ENCODE measurements at places on chromosomes 6 and 20.

DNA sequence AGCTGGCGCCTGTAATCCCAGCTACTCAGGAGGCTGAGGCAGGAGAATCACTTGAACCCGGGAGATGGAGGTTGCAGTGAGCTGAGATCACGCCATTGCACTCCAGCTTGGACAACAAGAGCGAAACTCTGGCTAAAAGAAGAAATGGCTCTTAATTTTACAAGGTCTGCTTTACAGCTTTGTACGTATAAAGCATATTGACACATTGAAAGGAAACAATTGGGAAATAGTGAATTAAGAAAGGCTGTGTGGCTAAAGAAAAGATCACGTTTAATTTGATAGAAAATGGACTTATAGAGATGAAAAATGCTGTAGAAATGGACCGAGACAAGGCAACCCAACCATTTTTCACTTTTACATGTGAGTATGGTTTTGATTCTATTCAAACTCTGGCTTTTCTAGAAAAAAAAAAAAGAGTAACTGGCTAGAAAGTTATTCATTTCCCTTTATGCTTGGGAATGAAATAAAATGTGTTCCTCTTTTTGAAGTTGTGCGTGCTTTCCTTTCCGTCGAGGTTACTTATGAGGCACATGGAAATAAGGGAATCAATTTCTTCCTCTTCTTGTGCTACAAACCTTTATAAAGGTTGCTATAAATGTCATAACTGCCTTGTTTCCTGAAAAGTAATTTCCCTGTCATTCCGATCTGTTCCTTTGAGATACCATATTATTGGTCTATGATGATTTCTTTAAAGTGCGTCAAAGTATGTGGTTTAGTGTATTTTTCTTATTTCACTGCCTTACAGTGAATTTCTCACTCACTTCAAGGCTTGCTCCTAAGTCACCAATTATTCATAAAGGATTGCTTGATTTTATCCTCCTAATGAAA, 29.4 kb downstream of the PFDN4 start:
- no peak for DNase-seq

GRCh38 chr20:59598625-59599310, 5.6 kb upstream of the PHACTR3 start:
- DNase-seq: peak; percentile 65

DNA sequence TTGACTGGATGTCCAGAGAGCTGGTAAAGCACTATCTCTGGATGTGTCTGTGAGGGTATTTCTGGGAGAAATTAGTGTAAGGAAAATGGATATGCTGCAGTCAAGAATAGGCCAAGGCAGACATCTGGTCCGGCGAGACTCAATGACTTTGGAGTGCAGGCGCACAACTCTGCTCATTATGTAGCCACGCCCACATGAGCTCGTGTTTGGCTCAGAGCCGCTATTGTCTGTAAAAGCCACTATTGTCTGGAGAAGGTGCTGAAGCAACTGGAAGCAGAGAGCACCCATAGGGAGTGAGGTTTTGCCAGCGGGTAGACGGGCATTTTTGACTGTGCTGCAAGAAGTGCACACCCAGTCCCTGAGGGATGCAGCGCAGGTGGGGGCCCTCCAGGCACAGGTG, 305.0 kb upstream of the POU3F2 start:
- no peak for DNase-seq

GRCh38 chr6:108559884-108560462, 744 bp upstream of the FOXO3 start:
- peak; percentile 65 for DNase-seq

DNA sequence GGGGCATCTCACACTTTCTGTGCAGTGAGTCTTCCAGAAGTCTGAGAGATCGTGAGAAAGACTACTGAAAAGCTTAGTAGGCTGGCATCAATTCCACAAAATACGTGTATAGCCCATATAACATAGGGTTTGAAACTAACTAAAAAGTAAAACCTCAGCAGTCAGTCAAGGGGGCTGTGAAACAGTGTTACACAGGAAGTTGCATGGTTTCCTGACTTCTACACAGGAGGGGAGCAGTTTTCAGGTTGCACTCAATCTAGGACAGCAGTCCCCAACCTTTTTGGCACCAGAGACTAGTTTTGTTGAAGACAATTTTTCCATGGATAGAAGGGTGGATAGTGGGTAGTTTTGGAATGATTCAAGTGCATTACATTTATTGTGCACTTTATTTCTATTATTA, 4.7 kb upstream of the LY86 start:
- DNase-seq: no peak

DNA sequence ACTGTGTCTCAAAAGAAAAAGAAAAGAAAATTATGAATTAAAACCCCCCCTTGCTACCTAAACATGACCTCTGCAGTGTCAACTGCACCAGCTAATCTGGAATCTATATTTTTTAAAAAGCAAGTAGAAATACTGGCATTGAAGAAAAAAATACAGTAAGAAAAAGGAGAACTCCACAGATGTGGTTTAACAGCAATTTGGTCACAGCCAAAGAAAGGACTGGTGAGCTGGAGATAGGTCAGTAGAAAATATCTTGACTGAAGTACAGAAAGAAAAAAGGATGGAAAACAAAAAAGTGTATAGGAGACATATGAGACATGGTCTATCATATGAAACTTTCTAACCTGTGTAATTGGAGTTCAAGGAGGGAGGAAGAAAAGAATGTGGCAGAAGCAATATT, 44.1 kb upstream of the ERVFRD-1 start:
- no peak for DNase-seq

DNA sequence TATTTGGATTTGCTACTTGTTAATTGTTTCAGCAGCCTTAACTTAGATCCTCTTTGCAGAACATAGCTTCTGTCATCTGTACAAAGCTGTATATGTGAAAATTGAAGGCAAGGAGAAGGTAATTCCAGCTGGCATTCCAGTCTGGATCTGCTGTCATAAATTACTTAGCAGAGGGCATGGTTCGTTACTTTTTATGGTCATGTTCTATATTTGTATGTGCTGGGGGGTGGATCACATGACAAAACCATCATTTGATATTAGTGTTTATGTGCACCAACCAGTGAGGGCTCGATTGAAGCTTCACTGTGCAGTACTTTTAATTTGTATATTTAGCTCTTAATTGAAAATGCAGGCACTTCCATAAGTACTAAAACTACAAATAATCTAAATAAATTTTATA, 80.2 kb downstream of the CAP2 start:
- DNase-seq: no peak

- DNase-seq: no peak
Measured at GRCh38 chr6:161080263-161080970, 88.8 kb downstream of the MAP3K4 start.

DNA sequence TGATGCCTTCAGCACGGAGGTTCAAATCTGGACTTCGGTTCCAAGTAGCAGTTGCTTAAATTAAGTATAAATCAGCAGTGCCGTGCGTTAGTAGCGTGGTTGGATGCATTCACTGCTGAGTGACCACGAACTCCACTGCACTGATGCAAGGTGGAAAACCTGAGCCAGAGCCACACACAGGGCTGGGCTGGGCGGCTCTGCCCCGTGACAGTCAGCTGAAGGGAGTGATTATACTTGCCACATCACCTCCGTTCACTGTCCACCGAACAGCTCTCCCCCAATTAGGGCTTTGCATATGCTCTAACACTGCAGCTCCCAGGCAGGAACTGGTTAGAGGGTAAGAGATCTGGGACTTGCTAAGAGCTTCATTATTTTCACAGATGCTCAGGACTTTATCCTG, 22.2 kb downstream of the PPP1R3G start:
- DNase-seq: no peak

DNA sequence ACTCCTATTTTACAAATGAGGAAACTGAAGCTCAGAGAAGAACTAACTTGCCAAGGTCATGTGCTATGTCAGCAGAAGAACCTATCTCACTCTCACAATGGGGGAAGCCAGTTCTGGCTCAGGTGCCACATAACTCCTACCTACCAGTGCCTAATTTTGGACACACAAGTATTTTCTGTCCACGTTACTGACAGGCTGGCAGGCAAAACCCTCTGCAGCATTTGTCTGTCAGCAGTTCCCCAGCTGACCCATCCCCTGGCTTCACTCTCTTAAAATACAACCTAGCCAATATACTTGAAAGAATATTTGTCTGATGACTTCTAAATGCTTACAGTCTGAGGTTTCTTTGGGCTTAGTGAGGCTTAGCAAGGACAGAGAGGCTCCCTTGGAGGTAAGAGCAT, 15.5 kb downstream of the GSS start:
- DNase-seq: no peak

DNA sequence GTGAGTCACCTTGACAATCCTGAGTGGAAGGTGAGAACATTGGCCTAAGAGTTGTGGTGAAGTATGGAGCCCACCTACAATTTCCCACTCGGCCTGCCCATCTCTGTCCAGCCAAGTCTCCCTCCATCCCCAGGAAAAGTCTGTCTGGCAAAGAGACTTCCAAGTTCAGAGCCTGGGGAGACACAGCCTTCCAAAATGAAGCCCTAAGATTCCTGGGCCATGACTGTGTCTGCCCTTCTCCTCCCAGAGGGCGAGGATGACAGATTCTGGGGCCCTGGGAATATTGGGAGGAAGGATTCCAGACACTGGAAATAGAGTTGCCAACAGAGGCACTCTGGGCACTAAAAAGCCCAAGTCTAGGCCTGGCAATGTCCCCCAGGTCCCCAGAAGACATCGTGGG, 176.8 kb downstream of the NFATC2 start:
- DNase-seq: peak; percentile 86

GRCh38 chr6:134962421-134962820, 12.5 kb upstream of the ALDH8A1 start:
- DNase-seq: no peak

DNA sequence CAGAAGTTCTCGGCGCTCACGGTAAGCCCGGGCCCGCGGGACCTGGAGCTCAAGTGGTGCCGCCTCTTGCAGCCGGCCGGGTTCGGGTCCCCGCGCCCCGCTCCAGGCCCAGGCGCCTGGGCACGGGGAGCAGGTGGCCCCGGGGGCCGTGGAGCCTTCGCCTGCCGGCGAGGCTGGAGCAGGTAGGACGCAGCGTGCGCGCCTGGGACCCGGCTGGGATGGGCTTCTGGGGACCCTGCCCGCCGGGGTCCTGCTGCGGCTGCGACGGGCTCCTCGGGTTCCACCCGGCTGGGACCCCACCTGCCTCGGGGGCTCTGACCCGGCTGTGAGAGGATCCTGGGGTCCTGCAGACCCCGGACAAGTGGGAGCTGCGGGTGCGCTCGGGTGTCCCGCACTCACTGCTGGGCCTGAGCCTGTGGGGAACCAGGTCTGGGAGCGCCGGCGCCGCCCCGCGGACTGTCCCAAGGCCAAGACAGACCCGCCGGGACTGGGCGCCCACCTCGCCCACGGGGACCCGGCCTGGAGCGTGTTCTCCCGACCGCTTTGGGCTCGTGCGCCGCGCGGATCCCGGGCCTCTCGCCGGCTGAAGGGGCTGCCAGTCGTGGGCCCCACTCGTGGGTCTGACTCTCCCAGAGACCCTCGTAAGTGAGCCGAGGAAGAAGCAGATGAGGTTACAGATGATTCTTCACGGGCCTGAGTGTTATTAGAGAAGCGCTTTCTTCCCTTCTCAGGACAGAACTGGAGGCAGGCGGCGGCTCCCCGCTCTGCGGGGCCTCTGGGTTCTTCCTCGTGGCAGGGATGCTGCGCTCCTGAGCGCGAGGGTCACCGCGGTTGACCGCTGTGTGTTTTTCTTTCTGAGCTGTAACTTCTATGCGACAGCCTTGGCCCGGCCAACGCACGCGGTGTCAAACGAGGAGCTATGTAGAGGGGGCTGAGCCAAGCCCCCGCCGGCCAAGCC, 729 bp downstream of the SMOC2 start:
- no peak for DNase-seq

- DNase-seq: no peak
Measured at GRCh38 chr6:159130846-159131245, 38.4 kb upstream of the FNDC1 start.

GRCh38 chr6:159788276-159788675, 1.1 kb downstream of the TCP1 start:
- no peak for DNase-seq

- peak; percentile 50 for DNase-seq
Measured at GRCh38 chr20:59939879-59940128, 301 bp downstream of the PPP1R3D start.

DNA sequence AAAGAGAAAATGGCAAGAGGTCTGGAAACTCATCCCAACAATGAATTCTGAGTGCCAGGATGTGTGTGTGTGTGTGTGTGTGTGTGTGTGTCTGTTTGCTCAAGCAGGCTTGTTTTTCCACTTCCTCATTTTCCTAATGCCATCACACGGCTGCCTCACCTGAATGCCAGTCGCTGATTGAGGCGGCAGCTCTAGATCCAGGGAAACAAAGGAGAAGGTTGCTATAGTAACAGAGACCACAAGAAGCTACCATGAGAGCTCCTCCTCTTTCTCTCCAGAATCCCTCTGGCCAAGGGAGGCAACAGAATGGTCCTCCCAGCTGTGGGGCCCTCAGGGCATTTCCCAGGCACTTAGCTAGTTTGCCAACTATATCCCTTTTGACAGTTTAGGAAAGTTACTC, 241.1 kb upstream of the TSHZ2 start:
- DNase-seq: no peak

- no peak for DNase-seq
Measured at GRCh38 chr20:51442602-51443001, 99.9 kb downstream of the NFATC2 start.

- DNase-seq: no peak
Measured at GRCh38 chr6:81609736-81610135, 142.7 kb downstream of the TENT5A start.

GRCh38 chr6:30206152-30206551, 7.1 kb downstream of the TRIM26 start:
- peak; percentile 44 for DNase-seq

GRCh38 chr20:23287354-23288190, 63.0 kb upstream of the NXT1 start:
- no peak for DNase-seq

GRCh38 chr20:33576432-33577125, 85.5 kb upstream of the C20orf144 start:
- DNase-seq: no peak

GRCh38 chr6:46848684-46849360, 55.6 kb downstream of the MEP1A start:
- DNase-seq: peak; percentile 88

GRCh38 chr20:61698598-61699494, 366.8 kb downstream of the TAF4 start:
- DNase-seq: no peak

GRCh38 chr6:106466211-106466610, 105.7 kb downstream of the CRYBG1 start:
- DNase-seq: no peak

DNA sequence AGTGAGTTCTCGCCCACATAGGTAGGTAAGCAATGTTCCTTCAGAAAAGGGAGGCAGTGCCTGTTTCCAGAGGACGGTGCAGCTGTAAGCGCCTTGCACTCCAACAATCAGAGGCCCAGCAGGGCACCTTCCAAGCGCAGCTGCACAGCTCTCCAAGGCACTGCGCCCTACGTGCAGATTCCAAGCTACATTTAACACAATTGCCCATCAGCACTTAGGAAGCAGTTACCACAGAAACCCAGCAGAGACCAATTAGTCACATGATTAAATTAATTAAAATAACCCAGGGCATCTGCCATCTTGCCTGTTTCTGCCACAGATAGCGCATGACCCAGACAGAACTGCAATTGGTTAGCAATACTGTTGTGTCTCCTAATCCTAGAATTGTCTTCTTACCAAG, 65.5 kb downstream of the SOBP start:
- DNase-seq: no peak
